ENCODE measurements at places on chromosomes 3 and 15.

DNA sequence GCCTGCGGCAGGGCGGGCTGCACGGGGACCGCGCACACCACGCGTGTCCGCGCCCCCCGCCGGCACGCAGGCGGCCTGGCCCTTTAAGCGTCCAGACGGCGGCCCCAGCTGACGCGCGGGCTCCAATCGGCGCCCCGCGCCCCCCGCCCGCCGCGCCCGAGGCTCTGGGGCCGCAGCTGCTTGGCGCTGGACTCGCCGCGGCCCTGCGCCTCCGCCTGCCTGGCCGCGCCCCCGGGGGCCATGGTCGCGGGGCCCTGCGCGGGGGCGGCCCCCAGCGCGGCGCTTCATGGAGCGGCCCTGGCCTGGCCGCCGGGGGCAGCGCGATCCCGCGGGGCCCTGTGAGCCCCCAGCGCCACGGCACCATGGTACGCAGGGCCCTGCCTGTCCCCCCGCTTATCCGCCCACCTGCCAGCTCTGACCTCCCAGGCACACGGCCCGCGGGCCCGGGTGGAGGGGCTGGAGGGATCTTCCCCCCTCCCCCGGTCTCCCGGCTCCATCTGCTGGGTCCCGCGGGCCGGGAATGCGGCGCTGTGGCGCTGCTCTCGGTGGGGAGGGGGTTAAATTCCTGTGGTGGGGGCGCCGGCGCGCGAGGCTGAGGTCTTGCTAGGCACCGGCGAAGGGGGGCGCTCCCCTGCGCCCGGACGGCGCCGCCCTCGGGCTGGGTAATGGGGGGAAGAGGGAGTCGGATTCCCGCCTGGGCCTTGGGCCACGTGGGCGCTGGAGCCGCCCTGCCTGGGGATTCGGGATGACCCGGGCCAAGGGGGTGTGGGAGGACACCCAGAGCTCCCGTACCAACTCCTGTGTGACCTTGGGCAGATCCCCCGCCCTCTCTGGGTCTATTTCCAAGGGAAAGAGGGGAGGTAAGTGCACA, 1.1 kb downstream of the ZBTB47 start:
- no peak for DNase-seq

GRCh38 chr3:111605493-111605892, 10.3 kb upstream of the ZBED2 start:
- DNase-seq = no peak

DNA sequence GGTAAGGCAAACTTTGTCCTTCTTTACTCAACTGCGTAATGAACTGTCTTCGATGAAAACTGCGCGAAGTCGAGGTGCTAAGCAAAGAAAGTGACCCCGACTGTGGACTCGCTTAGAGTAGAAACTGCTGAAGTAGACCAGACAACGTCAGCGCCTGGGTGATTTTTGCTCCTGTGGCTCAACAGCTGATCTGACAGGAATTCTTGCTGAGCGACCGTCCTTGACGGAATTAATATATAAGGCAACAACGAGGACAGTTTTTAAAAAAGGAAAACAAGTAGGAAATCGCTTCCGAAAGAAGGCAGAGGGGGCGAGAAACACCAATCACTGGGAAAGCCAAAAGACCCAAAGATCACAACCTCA, 541 bp downstream of the RPS27L start:
- no peak for DNase-seq

DNA sequence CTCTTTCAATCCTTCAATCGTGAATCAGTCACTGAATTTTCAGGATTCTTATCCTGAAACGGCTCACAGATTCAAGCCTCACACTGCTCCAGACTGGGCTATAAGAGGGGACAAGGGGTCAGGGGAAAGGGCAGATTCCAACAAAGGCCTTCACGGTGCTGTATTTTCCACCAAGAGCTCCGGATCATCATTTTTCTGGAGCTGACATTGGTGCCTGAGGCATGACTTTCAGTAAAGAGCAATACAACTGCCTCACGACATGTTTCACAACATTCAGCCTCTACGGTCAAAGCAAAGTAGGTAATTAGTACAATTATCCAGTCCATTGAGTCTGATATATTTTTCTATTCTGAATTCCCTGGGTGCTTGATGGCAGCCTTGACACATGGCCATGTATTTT, 185.0 kb upstream of the PRICKLE2 start:
- no peak for DNase-seq

- no peak for DNase-seq
Observed at GRCh38 chr3:129030611-129031010, 29.5 kb downstream of the EFCC1 start.

- DNase-seq = no peak
Observed at GRCh38 chr3:156443079-156443478, 111.8 kb downstream of the SSR3 start.

- DNase-seq = no peak
Observed at GRCh38 chr3:106083207-106083606, 214.4 kb upstream of the CBLB start.

DNA sequence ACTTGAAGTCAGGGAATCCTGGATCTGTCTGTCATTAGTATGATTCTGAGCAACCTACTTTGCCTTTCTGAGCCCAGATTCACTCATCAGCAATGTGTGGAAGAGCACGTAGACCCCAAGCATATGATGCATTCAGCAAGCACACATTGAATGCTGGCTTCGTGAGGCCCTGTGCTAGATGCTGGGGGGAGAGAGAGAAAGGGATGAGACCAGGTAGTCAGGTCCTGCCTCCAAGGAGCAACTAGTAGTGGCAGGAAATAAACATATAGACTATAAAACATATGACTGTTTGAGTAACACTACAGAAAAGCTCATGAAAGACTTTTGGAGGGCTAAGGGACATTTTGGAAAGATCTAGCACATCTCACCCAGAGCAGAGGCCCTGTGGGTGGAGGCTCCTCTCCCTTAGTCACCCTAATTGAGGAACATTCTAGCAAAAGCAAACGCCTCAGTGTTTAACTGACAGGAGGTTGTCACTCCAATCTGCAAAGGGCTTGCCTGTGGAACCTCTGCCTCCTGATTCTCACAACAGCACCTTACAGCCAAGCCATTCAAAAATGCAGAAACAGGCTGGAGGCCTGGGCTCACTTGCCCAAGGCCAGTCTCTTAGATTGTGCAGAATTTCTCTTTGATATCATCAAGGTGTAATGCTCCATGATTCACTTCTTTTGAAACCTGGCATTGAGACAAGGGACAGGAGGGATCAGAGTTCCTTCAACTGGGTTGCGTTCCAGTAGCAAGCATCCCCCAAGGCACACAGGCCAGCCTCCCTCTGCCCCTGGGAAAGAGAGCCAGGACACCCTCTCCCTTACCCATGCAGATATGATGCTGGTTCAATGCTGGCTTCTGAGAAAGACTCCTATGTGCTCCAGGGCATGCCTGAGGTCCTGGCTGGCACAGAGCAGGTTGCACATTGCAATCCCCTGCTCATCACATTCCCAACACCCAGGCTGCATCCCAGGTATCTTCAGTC, 26.1 kb downstream of the STARD5 start:
- DNase-seq = no peak

GRCh38 chr15:100929641-100930042, 10.5 kb downstream of the LRRK1 start:
- no peak for DNase-seq

DNA sequence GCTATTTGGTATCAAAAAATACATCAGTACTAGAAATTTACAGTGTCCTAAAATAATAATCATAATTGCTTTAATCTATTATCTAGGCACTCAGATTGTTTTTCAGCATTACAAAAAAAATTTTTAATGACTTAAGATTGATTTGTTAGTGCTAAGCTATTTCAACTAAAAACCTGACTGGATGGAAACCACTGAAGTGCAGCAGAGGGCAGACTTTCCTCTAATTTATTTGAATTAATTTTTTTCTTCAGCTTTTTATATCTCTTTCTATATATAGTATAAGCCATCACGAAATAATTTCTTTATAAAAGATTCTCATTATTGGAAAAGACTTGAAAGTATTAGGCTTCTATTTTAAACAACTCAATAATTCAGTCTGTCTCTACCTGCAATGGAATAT, 131.4 kb downstream of the IQCH start:
- no peak for DNase-seq

DNA sequence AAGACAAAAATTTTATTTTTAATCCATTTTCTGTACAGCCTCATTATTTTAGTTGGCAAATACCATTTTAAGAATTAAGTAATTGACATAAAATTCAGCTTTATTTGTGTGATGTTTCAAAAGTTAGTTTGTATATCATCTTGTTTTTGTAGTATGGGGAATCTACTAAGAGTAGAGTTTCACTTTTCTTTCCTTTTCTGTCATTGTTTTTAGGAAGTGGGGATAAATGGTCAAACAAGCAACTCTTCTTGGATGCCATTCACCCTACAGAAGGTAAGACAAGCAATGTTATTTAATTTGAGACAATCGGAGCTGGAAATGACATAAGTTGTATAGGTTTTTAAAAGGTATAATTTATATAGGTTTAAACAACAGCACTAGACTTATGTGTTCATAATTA, 268.3 kb downstream of the BBX start:
- DNase-seq = no peak

DNA sequence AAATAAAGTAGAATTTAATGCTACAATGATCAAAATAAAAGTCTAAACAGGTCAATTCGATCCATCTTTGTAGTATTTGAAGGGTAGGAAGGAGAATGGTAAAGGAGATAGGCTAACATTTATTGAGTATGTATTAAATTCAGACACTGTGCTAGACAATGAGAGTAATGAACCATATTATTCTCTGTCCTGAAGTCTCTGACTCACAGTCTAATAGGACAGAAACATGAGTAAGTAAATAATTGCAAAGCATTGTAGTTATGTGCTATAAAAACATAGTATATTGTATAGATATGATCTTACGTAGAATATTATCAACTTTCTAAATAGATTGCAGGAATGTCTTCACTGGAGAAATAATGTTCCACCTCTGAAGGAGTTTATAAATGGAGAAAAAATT, 64.5 kb downstream of the MDFIC2 start:
- no peak for DNase-seq

Measured in stimulated activated CD8-positive, alpha-beta memory T cell treated with anti-CD3 and anti-CD28 coated beads, Interleukin-15, amount 100 ng/mL, for 24 hours (primary cell).